Activated naive CD4-positive, alpha-beta T cell treated with anti-CD3 and anti-CD28 coated beads for 36 hours (primary cell): ENCODE measurements at places on chromosomes 6 and 20. TPM values are rescaled to one million over a fixed set of nuclear protein-coding genes. Genes with fewer than 3 reads are reported as not detected.

Gene XKR7
- total RNA-seq: 0.02 TPM

Gene BNIP5
- not detected for total RNA-seq

Gene NRSN1
- not detected for total RNA-seq

Gene PHACTR1
- 0.31 TPM for total RNA-seq

Gene CALHM6
- total RNA-seq: 3.1 TPM

Gene CLVS2
- not detected for total RNA-seq
